Renal cortex interstitium (tissue), 15 donors: ENCODE measurements at places on chromosomes 3 and 15. TPM values are rescaled to one million over a fixed set of nuclear protein-coding genes. Genes with fewer than 3 reads are reported as not detected.

GRCh38 chr3:24485511-24485910 is 9.1 kb downstream of the THRB start:
- DNase-seq, result no peak

DNA sequence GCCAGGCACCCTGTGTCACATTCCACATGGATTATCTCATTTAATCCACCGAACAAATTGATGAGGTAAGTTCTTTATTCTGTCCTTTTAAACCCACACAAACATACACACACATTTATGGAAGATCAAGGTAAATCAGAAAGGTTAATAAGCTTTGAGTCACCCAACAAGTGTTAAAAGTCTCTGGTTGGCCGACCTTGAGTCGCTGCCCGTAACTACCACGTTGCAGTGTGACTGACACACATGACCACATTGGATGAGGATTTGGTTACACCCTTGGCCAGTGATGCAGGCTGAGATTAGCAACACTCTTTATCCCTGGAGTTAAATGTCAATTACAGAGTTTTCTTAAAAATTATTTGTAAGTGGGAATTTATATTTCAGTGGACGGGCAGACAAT is 19.2 kb downstream of the FOXP1 start:
- no peak for DNase-seq

- no peak for DNase-seq
These were observed 71.0 kb downstream of the TP63 start for GRCh38 chr3:189702066-189702646.

DNA sequence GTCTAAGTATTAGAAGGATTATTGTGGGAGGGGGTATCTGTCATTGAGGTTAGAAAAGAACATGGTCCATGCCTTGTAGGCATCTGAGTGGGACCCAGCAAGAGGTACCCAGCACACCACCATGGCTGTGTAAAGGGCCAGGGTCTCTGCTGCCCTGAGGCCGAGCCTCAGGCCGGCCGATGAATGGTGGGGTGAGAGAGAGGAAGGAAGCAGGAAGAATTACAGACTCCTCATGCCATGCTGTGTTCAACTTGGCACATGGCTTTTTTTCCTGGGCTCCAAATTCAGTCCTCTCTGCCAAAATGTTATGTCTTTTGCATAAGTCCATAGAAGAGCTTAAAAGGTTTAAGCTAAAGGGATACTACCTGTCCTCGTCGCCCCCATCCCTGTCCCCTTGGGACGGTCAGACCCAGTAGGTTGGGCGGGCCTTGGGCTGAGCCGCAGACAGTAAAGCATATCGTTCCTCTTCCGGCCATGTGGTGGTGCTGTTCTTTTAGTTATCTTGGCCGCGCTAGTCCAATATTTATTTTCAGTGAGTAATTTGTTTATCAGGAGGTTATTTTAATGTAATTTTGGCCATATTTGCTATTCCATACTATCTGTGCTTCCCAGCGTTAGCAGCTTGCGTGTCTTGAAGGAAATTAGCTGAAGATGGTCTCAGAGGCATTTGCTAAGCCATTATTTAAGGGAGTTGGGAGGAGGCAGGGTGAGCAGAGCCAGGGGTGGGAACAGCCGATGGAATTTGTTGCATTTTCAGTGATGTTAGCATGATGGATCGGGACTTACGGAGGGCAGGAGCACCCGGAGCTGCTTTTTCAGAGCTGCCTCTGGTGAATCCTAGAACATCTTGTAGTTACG is 152.4 kb downstream of the AGBL1 start:
- DNase-seq, result peak; percentile 15

GRCh38 chr15:25901811-25902605 is 38.9 kb upstream of the ATP10A start:
- no peak for DNase-seq

- no peak for DNase-seq
These were observed 29.3 kb downstream of the ASTE1 start for GRCh38 chr3:130997289-130997688.

DNA sequence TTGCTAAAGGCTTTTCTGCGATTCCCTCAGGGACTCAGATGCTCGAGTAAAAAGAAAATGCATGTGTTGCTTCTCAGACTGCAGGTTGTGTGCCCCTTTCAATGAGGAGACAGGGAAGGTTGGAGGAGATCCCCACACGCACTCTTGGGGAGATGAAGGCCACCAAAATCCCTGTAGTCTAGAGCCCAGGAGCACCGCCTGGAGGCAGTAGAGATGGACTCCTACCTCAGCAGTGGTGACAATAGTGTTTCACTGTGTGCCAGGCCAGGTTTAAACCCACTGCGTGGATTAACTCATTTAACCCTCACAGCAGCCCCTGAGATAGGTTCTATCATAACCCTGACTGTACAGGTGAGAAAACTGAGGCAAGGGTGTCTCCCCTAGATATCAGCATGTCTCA is 15.2 kb downstream of the MEGF11 start:
- DNase-seq, result no peak

- no peak for DNase-seq
These were observed 184.1 kb downstream of the ADAMTSL3 start for GRCh38 chr15:83837945-83838571.

GRCh38 chr15:65388306-65389080 is 10.7 kb upstream of the IGDCC3 start:
- no peak for DNase-seq

GRCh38 chr3:171116365-171116764 is 89.8 kb upstream of the SLC2A2 start:
- DNase-seq, result no peak

DNA sequence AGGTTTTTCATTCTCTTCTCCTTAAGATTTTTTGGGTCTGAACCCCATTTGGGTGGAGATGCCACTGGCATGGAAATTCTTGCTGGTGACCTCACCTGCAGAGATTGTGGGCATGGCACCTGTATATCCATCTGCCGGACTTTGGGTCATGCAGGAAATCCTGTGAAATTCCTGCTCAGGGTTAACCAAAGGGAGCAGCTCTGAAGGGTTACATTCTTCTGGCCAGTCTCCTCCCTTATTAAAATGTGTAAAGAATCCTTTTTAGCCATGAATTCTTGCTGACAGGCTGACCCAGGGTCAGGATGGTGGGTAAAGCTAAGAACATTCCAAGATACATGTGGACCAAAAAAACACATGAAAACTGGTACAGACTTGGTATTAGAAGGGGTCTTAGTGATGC is 27.4 kb downstream of the ARHGEF26 start:
- no peak for DNase-seq

DNA sequence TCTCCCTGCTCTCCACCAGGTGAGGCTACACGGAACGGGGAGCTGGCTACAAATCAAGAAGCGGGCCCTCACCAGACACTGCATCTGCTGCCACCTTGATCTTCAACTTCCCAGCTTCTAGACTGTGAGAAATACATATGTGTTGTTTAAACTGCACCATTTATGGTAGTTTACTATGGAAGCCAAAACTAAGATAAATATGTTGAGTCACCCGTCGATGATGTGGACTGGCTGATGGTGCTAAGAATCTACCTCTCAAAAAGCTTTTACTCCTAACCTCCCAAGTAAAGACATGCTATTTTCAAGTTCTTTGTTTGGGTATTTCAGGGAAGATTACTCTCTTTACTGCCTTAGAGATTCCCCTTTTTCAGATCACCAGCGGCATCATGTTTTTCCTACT is 110.9 kb downstream of the VGLL3 start:
- no peak for DNase-seq

- DNase-seq, result no peak
These were observed 3.1 kb downstream of the MYRIP start for GRCh38 chr3:39812537-39812936.

- DNase-seq, result no peak
These were observed 106.4 kb downstream of the AQP9 start for GRCh38 chr15:58244536-58244935.

DNA sequence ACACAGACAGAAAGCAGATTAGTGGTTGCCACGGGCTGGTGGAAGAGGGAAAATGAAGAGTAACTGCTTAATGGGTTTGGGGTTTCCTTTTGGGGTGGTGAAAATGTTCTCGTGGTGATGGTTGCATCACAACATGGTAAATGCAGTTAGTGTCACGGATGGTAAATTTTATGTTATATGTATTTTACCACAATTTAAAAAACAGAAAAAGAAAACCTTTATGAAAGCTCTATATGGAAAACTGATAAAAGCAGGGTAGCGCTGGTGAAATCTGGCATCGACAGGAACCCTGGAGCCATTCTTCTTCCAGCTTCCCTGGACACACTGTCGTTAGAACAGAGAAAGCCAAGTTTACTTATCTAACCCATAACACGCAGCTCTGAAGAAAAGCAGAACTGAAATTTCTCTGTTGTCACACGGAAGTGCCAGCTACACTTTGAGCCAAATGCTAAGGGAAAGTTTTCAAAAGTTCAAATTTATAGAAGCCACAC is 287.7 kb upstream of the NR2F2 start:
- no peak for DNase-seq

DNA sequence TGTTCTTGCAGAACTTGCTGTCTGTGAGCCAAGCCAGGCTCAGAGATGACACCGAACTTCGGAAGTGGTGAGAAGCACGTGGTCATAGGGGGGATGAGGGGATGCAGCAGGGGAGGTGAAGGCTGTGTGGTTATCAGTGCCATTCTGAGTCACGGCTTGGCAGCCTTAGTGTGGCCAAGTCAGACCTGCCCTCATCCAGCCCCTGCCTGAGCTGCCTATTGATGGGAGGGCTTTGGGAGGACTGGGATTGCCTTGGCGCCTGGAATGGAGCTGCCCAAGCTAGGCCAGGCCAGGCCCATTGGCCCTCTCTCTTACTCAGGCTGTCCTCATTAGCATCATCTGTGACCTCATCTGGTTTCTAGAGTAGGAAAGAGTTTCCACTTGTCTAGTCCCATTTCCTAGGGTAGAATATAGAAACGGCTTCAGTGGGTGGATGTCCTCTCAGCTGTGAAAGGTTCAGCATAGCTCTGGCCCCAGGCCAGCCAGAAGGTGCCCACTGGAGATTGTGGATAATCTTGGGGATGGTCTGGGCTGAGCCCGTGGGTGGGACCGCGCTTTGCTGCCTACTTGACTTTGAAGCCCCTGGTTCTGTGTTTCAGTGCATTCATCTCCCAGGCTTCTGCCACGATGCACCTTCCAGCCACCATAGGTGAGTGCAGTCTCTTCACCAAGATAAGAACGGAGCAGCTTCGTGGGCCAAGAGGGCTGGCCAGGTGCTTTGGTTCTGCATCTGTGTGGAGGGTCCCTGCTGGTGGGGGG is 7.2 kb downstream of the FAH start:
- DNase-seq, result no peak

DNA sequence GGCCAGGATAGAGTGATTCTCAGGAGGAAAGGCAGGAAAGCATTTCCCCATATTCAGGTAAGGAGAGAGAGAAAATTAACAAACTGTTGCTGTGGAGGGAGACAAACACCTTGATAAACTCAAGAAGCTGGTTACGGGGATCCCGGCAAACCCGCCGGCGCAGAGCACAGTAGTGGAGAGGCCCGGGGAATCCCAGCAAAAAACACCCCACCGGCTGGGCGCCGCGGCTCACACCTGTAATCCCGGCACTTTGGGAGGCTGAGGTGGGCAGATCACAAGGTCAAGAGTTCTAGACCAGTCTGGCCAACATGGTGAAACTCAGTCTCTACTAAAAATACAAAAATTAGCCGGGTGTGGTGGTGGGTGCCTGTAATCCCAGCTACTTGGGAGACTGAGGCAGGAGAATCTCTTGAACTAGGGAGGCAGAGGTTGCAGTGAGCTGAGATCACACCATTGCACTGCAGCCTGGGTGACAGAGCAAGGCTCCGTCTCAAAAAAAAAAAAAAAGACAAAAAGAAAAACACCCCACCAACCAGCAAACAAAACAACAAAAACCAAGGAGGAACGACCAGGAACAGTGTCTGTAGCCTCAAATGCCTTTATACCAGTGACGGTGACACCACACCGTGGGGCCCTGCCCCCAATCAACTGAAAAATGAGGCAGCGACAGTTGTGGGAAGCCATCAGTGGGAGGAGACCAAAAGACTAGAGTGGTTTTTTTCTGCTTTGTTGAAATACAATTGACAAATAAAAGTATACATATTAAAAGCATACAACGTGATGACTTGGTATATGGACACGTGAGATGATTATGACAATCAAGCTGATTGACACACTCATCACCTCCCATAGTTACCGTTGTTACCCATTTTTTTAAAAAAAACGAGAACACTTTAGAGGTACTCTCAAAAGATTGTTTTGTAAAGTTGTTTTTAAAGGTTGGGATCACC is 40.2 kb upstream of the IDH2 start:
- no peak for DNase-seq

DNA sequence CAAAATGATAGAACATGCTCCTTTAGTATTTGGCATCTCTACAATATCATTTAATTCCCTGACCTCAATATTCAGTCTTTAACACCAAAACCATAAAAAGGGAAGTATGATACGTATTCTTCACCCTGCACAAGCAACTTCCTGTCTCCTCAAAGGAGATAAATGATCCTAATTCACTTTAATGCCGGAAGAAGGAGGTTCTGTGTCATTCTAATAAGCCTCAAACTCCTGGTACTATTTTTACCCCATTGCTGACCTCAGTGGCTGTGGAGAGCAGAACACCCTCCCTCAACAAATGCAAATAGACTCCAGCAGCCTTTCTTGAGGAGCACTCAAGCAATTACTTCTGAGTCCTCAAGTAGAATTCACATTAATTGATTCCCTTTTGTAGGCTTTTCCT is 173.3 kb downstream of the TMEM108 start:
- DNase-seq, result no peak

- DNase-seq, result peak; percentile 65
These were observed 59.6 kb upstream of the LMCD1 start for GRCh38 chr3:8441969-8442559.

Gene GRIP2
- polyA plus RNA-seq, result 2.2 TPM

Gene DZIP3
- 38.9 TPM for polyA plus RNA-seq

Gene CPEB1
- 2.2 TPM for polyA plus RNA-seq

Gene MAGI1
- polyA plus RNA-seq, result 30.7 TPM

Gene ALPK3
- 17.4 TPM for polyA plus RNA-seq

Gene GOLGA6L10
- polyA plus RNA-seq, result 0.95 TPM

Gene ZNF860
- 2.6 TPM for polyA plus RNA-seq

Gene C2CD4A
- 0.29 TPM for polyA plus RNA-seq

Gene MASP1
- polyA plus RNA-seq, result 10.4 TPM

Gene KBTBD13
- polyA plus RNA-seq, result 0.12 TPM

Gene PLSCR2
- 1.2 TPM for polyA plus RNA-seq

Gene IQCH
- polyA plus RNA-seq, result 8.5 TPM

Gene CYP1A1
- polyA plus RNA-seq, result not detected

Gene PDHB
- 95.7 TPM for polyA plus RNA-seq

Gene RTP1
- polyA plus RNA-seq, result not detected
